ENCODE measurements at places on chromosomes 6 and 20. TPM values are rescaled to one million over a fixed set of nuclear protein-coding genes. Genes with fewer than 3 reads are reported as not detected.

PPIL4 gene
- total RNA-seq, result 30.1 TPM

KCNK15 gene
- 11.7 TPM for total RNA-seq

DBNDD2 gene
- 51.5 TPM for total RNA-seq

CLVS2 gene
- total RNA-seq, result not detected

RIN2 gene
- total RNA-seq, result 109 TPM

TGIF2 gene
- 15.3 TPM for total RNA-seq

TM9SF4 gene
- total RNA-seq, result 52.0 TPM

SCUBE3 gene
- total RNA-seq, result 4.5 TPM

SEC63 gene
- total RNA-seq, result 88.8 TPM

COL21A1 gene
- 3.1 TPM for total RNA-seq

LY6G6C gene
- total RNA-seq, result not detected

ADGRF1 gene
- total RNA-seq, result 58.8 TPM

UNC5CL gene
- 53.7 TPM for total RNA-seq

SLC4A11 gene
- total RNA-seq, result 7.6 TPM

ISM1 gene
- 2.6 TPM for total RNA-seq

ZDHHC14 gene
- total RNA-seq, result 26.7 TPM

FRS3 gene
- 7.0 TPM for total RNA-seq

CDC25B gene
- 40.3 TPM for total RNA-seq

GPR6 gene
- not detected for total RNA-seq

SPEF1 gene
- total RNA-seq, result 3.4 TPM

HRH3 gene
- total RNA-seq, result not detected

PPP1R3D gene
- 7.6 TPM for total RNA-seq

MEP1A gene
- total RNA-seq, result 0.09 TPM

IL20RA gene
- 0.16 TPM for total RNA-seq

RHAG gene
- not detected for total RNA-seq

GNRH2 gene
- total RNA-seq, result not detected

OR2H2 gene
- not detected for total RNA-seq

DEFB127 gene
- not detected for total RNA-seq

SPINT4 gene
- total RNA-seq, result not detected

SLC22A2 gene
- total RNA-seq, result 27.9 TPM

ZNF322 gene
- 27.3 TPM for total RNA-seq

SLC13A3 gene
- 31.5 TPM for total RNA-seq

TREM2 gene
- 7.8 TPM for total RNA-seq

THBD gene
- total RNA-seq, result 48.1 TPM

CBLN4 gene
- 0.35 TPM for total RNA-seq

SLPI gene
- 3,615 TPM for total RNA-seq

LY6G6F gene
- not detected for total RNA-seq

FAM184A gene
- total RNA-seq, result 3.4 TPM

PTPRT gene
- 0.60 TPM for total RNA-seq

TFB1M gene
- 28.1 TPM for total RNA-seq

TP53INP2 gene
- 23.3 TPM for total RNA-seq

SAMHD1 gene
- 94.1 TPM for total RNA-seq

AKIRIN2 gene
- 43.4 TPM for total RNA-seq

KCNQ2 gene
- total RNA-seq, result 2.2 TPM

MAP7 gene
- total RNA-seq, result 40.0 TPM

RAMACL gene
- 1.9 TPM for total RNA-seq

MYLIP gene
- 52.8 TPM for total RNA-seq
